ENCODE measurements at places on chromosomes 12 and 14.

DNA sequence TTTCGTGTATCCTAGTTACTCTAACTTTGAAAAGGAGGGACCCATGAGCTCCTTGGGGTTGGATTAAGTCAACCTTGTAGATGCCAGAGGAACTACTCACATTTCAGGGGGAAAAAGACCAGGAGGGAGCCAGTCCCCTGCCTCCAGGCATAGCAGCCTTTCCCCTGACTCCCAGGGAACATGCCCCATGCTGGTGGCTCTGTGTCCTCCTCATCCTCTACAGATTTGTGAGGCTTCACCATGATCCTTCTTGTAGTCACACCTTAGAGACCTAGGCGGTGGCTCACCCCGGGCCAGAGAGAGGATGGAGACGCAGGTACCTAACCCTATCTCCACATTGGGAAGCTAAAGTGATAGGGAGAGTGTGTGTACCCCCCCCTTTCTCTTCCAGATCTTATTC is 16.0 kb upstream of the PPP1R1A start:
- no peak for DNase-seq

- DNase-seq = no peak
These were observed 179.3 kb upstream of the RMST start for GRCh38 chr12:97283297-97283696.

DNA sequence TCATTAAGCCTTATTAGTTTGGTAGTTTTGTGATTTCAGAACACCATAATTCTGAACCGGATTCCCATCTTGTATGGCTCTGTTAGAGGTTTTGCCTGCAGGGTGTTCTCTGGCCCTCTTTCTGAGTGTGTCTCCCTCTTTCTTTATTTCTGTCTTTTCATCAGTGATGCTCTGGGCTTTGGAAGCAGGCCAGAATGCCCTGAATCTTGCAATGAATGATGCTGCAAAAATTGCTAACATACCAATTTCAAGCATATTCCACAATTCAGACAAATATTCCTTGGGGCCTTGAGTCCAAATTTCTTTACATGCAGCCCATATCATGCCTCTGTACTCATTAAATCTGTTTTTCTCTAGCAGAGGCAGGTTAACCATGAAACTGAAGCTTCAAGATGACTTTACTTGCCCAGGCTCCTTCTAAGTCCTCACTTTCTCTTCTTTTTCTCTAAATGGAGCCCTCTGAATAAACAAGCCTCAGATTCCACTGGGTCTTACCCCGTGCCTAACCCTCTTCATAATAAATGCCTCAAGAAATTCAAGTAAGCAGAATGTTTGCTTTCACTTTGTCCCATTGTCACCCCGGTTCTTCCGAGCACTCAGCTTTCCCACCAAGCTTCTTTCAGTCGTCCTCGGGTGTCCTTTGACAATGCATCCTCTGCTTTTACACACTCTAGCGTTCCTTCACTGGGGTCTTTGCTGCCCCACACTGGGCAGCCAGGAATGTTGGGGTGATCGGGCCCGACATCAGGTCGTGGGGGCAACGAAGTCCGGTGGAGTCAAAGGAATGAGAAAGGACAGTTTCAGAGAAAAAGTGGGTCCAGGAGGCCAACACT is 78.8 kb upstream of the SLC38A4 start:
- no peak for DNase-seq

GRCh38 chr12:119868992-119869391 is 8.1 kb downstream of the CIT start:
- DNase-seq = no peak

DNA sequence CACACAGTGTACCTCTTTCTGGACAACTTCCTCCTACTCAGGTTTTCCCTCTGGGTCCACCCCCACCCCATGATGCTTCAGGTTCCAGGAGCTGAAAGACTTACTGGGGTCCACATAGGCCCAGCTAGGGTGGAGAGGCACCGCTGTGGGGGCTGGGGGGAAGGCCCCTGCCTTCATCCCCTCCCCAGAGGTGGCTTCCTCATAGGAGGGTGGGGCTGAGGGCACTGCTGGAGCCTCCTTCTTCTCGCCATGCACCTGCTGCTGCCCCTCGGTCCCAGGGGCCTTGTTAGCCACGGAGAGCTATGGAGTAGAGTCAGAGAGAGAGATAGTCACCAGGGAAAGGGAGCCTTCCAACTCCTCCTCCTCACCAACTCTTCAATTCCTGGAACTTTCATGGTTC is 2.7 kb downstream of the FAIM2 start:
- no peak for DNase-seq

DNA sequence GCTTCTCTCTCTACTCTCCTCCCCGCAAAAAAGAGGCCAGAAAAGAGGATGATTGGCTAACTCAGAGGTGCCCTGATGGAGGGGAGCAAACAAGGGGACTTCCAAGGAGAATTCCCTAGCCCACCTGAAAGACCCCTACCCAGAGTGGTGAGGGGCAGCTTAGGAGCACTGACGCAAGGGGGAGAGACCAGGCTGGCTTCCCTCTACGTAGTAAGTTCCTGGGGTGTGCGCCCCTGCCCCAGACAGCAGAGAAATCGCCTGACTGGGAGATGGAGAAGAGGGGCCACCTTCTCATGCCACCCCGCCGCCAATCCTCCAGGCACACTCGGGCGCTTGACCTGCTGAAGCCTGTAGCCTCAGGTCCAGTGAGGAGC is 2.1 kb upstream of the DIO3 start:
- DNase-seq = no peak

DNA sequence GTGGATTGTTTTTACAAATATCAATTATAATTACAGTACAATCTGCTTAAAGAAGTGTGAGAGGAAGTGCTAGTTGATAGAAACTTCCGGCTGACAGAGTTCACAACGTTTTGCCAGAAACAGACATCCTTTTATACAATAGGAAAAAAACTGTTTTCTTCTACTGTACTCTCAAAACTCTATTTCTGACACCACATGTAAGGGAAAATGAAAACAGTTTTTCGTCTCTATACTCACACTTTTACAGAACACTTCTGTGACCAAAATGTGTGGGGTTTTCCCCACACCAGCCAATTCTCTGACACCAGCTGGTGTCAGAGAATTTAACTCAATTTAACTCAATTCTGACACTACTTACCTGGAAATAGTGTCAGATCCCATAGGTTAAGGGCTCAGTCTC is 24.2 kb upstream of the HIF1A start:
- no peak for DNase-seq

- DNase-seq = peak; percentile 64
These were observed 15.6 kb downstream of the BAG5 start for GRCh38 chr14:103546652-103547454.

DNA sequence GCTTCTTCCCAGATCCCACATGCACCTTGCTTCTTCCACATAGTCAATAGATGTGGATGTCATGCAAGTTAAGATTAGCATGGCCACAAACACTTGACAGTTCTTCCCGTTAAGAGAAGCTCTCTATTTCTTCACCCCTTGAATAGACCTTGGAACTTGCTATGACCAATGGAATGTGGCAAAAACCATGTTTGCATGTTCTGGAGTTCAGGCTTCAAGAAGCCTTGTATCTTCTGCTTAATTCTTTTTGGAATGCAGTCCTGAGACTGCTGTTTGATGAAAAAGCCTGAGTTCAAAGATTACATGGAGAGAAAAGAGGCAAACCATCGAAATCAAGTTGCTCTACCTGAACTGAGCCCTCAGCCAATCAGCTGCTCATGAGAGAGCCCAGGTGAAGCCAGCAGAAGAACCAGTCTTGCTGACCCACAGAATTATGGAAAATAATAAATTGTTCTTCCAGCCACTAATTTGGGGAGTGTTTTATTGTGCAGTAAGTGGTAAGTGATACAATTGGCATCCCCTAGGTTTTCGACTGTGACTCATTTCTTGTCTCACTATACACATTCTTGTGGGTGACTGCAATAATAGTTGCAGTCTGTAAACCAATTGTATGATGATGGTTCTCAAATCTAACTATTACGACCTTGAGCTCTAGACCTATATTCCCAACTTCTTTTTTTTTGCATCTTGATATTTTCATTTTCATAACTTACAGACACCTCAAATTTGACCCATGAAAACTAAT is 12.6 kb downstream of the RASSF9 start:
- DNase-seq = no peak

GRCh38 chr14:103390605-103391004 is 5.4 kb downstream of the MARK3 start:
- no peak for DNase-seq

DNA sequence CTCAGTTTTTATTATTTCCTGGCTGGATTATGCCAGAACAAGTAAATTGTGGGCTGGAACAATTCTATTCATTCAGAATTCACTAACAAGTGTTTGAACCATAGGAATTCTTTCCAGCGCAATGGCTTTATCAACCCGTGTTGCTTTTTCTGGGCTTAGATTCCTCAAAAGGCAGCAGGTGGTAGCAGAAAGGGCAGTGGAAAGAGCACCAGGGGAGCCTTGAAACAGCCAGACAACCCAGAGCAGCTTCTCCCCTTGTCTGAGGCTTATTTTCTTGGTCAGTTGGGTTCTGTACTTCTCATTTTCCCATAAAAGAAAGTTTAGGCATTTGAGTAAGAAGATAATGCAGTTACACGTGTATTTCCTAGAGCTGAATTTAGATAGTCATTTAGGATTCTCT is 130.7 kb downstream of the OTOGL start:
- DNase-seq = no peak

- DNase-seq = no peak
These were observed 101.7 kb upstream of the PARP11 start for GRCh38 chr12:3974883-3975282.

- DNase-seq = no peak
These were observed 95.3 kb downstream of the FGD4 start for GRCh38 chr12:32494656-32495055.

GRCh38 chr12:9730591-9730990 is 2.3 kb downstream of the CLECL1 start:
- DNase-seq = no peak

GRCh38 chr12:16913832-16914490 is 308.0 kb upstream of the LMO3 start:
- no peak for DNase-seq

GRCh38 chr12:102029141-102029540 is 32.6 kb downstream of the WASHC3 start:
- no peak for DNase-seq

GRCh38 chr12:101468948-101469347 is 6.2 kb upstream of the SPIC start:
- no peak for DNase-seq

- DNase-seq = no peak
These were observed 8.7 kb downstream of the NT5DC3 start for GRCh38 chr12:103832048-103832997.

- DNase-seq = no peak
These were observed 718 bp downstream of the CCDC92 start for GRCh38 chr12:123971770-123972456.

GRCh38 chr12:31822761-31823160 is 93.9 kb upstream of the AMN1 start:
- no peak for DNase-seq

DNA sequence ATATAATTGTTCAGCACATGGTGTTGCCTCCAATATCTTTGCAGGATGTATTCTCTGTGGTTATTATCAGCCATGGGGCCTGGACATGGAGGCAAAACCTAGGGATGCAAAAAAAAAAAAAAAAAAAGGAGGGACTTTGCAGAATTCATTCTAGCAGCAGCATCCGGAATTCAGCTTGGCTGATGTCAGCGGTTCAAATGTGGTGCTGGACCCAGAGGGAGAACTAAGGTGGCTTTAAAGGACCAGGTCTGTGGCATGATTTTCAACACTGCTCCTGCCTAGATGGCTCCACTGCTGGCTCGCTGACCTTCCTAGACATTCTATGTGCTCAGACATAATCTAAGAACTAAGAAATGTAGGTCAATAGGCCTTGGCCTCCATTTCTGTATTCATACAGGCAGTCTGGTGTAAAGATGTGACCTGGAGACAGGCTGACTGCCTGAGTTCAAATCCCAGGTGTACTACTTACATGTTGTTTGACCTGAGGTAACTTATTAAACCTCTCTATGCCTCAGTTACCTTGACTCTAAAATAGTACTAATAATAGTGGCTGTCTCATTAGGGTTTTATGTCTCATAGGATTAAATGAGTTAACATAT is 108.6 kb downstream of the PPM1A start:
- DNase-seq = no peak

DNA sequence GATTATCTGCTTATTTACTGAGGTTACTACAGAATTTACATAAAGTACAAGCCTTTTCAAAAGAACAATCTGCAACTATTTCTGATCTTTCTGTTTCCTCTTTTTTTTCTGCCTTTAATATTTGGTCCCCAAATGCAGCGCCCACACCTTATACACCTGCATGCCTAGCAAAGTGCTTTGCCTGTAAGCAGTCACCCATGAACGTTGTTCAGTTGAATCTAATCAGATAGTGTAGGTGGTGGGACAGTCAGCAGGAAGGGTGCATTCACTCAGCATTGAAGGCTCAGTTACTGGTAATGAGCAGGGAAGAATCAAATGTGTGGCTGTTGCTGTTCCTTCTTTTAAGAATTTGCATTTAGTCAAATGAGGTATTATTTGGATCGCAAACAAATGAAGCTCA is 108.4 kb downstream of the GPR135 start:
- DNase-seq = no peak

- DNase-seq = no peak
These were observed 87.0 kb downstream of the TESC start for GRCh38 chr12:117011988-117012805.

DNA sequence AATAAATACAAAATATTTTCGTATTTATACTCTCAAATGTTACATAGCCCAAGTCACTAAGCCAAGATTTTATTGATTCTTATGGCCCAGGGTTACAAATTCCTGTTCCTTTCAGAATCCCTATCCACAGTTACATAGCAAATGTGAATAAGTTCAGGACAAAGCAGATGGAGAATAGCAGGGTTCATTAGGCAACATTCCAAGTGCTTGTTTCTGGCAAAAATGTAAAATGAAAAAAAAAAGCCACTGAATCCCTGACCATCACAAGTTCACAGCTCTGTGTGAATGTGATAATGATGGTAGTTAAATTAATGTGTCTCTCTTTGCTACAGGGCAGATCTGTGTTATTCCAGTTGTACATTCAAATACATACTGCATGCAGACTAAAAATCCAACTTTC is 74.6 kb downstream of the KCNC2 start:
- DNase-seq = no peak

DNA sequence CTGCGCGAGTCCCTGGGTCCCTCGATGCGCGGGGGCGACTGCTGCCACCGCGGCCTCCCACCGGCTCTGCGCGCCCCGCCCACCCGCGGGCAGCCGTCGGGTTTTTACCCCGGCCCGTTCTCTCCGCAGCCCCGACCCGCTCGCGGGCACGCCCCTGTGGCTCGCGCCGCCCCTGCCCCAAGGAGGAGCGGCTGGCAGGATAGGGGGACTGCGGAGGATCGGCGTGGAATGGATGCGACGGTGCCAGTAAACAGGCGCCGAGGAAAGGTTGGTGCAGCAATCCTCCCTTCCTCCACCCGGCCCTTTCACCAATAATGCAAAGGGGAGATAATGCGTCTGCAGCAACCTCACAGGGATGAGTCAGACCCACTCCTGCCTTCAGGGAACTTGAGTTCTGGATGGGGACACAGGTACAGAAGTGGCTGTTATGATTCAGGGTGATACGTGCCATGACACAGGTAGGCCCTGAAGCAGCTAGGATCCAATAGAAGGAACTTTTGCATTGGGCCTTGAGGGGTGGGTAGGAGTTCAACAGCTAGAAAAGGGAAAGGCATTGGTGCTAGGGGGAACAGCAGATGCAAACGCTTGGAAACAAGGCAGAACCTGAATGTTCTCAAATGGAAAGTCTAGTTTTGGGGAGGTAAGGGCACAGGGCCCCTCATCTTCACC is 554 bp upstream of the DEGS2 start:
- no peak for DNase-seq

Data from stimulated activated CD8-positive, alpha-beta memory T cell treated with anti-CD3 and anti-CD28 coated beads, Interleukin-2, amount 100 ng/mL, for 1 hour (primary cell).